CD4-positive, alpha-beta T cell treated with Interleukin-17A for 1 hour (primary cell): ENCODE measurements at places on chromosomes 3 and 15.

- no peak for DNase-seq
Observed at GRCh38 chr3:197775317-197775716, 15.7 kb upstream of the LRCH3 start.

DNA sequence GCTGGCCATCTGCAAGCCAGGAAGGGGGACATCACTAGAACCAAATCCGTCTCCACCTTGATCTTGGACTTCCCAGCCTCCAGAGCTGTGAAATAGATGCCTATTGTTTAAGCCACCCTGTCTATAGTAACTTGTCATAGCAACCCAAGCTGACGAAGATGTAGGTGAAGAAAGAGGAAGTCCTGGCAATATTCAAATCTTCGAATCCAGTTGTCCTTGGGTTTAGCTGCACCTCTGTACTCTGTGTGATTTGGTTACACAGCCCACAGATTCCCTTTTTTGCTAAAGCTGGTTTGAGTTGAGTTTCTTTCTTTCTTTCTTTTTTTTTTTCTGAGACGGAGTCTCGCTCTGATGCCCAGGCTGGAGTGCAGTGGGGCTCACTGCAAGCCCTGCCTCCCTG is 68.0 kb upstream of the XCR1 start:
- no peak for DNase-seq

DNA sequence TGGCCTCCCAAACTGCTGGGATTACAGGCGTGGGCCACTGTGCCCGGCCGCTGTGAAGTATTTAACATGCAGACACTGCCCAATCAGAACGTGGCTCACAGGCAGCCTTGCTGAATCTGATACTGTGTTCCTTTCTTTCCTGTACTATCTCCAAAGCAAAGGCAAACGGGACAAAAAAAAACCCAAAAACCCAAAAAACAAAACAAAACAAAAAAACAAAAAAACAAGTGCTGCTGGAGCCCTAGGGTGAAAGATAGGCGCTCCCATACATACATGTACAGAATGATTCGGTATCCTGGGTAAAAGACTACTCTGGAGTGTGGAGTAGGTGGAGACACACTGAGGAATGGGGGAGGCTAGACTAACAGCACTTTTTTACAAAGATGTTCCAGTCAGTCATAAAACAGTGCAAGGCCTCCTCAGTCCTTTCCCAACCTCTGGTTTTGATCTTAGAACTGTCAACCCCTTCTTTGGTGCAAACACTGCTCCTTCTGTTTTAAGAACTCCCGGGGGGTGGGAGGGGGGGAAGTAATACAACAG is 7.7 kb upstream of the MAP1A start:
- DNase-seq = no peak

DNA sequence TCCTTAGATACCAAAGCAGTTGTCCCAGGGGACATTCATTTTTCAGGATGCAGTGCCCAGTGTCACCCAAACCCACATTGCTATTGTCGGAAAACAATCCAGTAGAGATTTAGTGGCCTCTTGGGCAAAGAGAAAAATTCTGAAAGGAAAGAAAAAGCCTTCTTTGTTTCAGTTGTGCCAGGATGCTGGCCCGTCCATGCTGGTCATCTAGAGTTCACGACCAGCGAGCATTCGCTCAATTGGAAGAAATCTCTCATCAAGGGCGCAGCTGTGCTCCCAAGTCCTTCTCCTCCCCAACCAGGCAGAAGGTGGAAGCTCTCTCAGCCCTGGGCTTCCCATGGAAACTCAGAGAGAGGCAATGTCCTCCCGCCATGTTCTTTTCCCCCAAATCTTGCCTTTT is 123.7 kb downstream of the MTHFS start:
- no peak for DNase-seq

DNA sequence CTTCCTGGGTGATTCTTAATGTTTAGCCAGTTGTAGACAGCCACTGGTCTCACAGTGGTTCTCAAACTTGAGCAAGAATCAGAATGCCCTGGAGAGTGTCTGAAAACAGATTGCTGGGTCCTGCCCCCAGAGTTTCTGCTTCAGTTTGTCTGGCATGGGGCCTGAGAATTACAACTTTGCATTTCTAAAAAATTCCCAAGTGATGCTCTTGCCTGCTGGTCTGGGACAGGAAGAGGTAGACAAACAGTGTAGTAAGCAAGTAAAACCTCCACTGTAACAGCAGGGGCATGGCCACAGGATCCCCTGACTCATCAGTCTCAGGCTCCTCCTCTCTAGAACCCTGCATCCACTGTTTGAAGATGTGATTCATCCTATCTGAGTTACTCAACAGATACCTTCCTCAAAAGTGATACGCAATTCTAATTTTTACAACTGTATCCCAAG is 36.5 kb downstream of the DZIP1L start:
- no peak for DNase-seq

DNA sequence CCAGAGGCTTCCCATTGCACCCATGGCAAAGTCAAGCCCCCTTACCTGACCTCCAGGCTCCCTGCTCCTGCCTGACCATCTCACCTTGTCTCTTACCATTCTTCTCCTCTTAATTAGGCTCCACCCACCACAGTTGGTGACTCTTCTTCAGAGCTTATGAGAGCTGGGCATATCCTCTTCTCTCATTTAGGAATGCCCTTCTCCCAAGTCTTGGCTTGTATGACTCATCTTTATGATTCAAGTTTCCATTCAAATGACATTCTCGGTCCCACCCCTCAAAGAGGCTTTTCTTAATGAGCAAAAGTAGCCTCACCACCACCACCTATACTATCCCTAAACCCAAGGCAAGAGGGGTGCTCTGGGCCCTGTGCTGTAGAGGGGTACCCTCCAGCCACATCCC is 55.3 kb upstream of the NUDT16 start:
- no peak for DNase-seq
